ENCODE measurements at places on chromosomes 12 and 14.

DNA sequence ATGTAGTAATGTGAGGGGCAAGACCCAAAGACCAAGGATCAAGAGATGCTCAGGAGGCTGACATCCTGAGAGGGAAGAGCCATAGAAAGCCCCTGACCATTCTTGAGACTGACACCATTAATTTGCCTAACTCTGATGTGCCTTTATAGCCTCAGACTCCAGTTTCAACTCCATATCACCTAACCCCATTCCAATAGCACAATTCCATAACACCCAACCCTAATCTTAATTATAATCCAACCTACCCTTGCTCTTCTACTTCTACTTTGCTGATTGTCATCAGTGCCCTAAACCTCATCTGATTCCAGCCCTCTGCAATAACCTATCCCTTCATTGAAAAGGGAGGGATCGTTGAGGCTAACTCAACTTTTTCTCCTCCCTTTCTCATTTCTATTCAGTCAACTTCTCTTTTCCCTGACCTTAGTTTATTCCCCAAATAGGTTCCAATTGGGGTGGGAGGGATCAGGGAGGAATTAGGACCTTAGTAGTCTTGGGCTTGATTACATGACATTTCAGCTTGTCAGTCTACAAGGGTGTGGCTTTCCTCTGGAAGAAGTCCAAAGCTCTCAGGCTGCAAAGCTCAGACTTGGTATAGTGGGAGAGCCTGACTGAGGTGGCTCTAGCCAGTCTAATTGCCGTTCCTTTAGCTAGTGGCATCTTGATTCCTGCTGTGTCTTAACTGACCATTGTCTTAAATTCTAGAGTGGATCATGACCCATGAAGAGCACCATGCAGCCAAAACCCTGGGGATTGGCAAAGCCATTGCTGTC is 3.1 kb downstream of the PFKM start:
- no peak for DNase-seq

GRCh38 chr14:51929166-51929565 is 60.2 kb upstream of the RTRAF start:
- DNase-seq: no peak

DNA sequence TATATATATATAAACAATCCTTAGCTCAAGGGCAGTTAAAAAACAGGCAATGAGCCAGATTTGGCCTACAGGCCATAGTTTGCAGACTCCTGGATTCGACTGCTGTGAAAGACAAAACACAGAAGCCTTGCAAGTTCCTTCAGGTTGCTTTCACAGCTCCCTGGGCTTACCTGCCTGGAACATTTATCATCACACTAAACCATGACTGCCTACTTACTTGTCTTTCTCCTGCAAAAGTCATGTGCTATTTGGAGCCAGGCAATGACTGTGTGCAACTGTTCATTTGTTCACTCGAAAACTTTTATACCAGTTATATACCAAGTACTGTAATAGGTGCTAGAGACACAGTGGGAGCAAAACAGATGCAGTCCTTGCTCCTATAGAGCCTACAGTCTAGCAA is 2.2 kb upstream of the RPS6KA5 start:
- no peak for DNase-seq

DNA sequence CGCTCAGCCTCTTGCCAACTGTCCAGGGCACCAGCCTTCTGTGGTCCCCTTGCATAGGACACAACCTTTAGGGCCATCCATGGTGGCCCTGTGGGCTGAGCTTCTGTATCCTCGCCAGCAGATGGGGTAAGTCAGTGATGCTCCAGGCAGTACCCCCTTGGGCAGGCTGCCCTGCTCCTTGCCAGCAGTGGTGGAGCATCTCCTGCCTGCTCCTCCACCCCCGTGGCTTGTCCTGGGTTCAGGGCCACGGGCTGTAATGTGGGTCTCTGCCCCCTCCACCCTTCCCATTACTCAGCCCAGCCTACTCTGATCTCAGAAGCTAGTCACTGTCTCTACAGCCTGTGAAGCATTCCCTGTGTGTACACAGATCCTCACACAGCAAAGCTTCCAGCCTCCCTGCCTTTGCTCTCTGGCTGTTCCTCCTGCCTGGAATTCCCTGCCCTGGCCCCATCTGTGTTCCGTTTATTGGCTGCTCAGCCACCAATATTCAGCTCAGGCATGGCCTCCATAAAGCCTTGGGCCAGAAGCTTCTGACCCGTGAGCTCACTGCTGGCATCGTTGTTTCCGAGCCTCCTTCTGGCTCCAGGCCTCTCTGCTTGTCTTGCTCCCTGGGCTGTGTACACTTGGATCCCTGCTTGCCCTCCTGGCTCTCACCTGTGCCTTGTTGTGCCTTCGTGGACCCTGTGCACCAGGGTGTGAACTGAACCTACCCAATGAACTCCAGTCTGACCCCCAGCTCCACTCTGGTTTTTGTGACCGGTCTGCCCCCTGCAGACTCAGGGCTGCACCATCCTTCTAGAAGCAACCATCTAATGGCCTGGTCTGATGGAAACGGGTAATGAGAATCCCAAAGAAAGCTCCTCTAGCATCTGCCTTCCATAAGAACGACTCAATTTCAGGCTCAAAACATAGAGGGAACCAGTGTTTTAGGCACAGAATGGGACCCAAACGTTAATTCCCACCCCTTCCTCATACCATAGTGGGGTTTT is 177.0 kb upstream of the PRMT8 start:
- no peak for DNase-seq

DNA sequence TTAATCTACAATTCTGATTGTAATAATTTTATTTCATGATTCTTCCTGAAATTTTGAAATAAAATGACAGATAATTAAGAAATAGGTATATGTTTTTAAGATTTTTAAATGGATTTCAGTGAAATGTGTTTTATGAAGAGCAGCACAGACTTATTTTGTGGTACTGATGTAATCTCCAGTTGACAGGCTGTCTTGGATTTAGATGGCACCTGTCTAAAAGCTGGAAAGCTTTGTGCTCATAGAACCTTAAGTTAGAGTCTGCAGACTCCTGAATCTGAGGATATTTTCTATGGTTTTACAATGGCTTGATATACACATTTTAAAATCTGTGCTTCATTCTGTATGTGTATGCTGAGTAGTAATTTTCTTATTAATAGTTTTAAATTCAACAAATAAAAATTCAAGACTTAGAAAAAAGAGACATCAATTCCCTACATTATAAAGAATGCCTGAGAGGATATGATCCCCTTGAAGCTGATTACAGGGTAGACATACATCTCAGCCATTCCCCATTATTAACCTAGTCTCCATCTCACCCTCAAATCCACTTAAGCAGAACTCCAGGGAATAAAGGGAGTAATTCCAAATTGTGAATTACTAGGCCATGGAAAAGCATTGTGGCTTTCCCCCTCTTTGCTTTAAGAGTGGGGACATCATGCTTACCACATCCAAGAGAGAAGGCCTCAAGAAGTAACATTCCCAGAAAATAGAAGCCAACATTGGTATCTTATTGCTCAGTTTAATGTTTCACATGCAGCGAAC is 33.7 kb upstream of the ACSS3 start:
- no peak for DNase-seq

- no peak for DNase-seq
Measured at GRCh38 chr14:70350078-70350477, 9.4 kb downstream of the COX16 start.

GRCh38 chr12:45681465-45681864 is 48.0 kb upstream of the ARID2 start:
- DNase-seq: no peak

DNA sequence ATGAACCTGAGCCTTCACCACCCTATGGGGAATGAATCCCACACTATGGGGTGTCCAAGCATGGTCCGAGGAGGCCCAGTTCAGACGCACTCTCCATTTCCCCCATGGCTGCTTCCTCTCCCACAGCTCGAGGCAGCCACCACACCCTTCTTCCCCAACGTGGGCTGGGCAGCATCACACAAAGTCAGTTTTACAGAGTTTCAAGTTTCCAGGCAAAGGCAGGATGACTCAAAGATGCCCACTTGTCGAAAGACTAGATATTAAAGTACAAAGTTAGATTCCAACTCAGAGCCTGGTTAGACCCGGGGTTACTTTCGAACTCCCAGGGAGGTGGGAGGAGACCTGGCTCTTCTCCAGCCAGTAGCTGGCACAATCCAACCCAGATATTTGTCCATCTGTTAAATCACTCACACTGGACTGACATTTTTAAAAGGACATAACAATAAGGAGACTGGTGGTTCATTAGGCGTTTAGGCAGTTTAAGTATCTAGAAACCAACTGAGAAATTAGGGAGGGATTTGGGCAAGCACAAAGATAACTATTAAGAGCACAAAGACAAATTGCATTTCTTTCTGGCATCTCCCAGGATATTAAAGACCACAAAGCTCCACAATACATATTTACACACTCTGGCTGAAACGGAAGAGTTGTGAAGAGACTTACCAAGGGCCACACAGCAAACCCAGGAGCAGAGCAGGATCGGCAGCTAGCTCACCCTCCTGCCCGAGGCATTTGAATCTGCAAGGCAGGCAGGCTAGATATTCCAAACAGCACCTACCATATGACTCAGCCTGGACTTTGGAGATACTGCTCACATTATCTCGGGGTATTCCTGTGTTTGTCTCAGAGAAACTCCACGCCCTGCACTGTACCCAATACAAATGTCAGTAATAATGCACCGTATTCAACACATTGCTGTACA is 34.8 kb downstream of the TMCC3 start:
- DNase-seq: peak; percentile 75

- no peak for DNase-seq
Measured at GRCh38 chr12:80861641-80862378, 75.9 kb downstream of the LIN7A start.

- DNase-seq: no peak
Measured at GRCh38 chr14:104787736-104788135, 7.8 kb downstream of the AKT1 start.

DNA sequence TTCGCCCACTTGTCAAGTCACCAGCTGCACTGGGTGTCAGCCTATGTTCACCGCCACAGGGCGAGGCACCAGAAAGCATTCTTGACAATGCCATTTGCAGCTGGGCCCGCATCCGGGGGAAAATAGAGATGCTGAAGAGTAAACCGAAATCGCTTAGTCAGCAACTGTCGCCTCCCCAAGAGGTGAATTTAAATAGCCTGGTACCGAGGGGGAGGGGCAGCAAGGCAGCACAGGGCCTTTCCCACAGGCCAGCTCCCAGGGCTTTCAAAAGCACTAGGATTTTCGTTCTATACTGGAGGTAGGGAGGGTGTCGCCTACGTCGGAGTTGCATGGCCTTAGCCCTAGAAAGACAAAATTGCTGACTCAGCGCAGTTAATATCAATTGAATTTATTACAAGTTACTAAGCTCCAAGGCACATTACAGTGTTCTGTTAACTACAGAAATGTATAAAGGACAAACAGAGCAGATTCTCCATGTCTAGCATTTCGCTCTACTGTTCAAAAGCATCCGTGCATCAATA is 4.3 kb downstream of the IRF2BPL start:
- DNase-seq: no peak

GRCh38 chr14:58647777-58648176 is 10.0 kb downstream of the DACT1 start:
- DNase-seq: no peak

- DNase-seq: no peak
Measured at GRCh38 chr12:130796985-130797686, 41.9 kb downstream of the STX2 start.

- no peak for DNase-seq
Measured at GRCh38 chr12:64362721-64363305, 27.7 kb downstream of the C12orf56 start.

GRCh38 chr12:27817766-27818165 is 37.7 kb upstream of the MANSC4 start:
- DNase-seq: no peak

- DNase-seq: no peak
Measured at GRCh38 chr14:74208642-74209041, 30.6 kb upstream of the VSX2 start.

- DNase-seq: no peak
Measured at GRCh38 chr14:65128096-65128495, 25.8 kb upstream of the MAX start.

GRCh38 chr14:100062590-100062989 is 2.6 kb upstream of the EVL start:
- no peak for DNase-seq

- DNase-seq: no peak
Measured at GRCh38 chr12:108728820-108729611, 2.3 kb downstream of the CORO1C start.

DNA sequence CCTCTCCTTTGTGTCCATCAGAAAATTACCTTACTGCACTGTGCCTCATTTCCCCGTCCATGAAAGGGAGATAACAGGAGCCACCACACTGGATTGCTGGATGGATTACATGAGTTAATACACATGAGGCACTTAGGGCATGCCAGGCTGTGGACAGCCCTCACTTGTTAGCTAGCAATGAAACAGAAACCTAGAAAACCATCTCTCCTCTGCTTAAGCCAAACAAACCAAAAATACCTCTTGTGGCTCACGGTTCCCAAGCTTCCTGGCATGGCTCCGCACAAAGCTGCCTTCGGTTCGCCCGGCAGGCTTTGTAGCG is 660 bp upstream of the HCFC2 start:
- DNase-seq: no peak

DNA sequence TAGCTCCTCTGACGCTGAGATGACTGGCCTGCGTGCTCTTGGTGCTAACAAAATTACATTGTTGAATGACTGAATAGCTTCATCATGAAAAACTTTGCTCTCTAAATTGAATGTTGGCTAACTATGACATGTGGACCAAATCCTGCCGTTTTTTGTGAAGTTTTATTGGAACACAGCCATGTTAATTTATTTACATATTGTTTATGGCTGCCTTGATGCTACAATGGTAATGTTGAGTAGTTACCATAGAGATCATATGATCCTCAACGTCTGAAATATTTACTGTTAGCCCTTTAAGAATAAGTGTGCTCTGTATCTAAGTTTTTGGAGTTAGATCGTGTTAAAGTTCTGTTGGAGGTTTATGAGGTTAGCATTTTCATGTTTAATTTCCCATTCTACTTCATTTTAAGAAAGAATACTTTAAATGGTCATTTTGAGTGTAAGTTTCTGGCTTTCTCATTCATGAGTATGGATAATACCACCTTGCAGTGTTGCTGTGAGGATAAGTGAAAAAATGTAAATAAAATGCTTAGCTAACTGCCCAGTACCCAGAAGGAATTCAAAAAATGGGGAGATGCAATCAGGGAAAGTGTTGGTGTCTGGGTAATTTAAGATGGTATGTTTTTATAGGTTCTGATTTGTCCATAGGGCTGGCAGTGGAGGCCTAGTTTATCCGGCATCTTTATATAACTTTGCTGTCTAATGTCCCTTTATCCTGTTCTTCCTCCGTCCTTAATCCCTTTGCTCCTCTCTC is 35.3 kb downstream of the NUBPL start:
- no peak for DNase-seq

GRCh38 chr12:5094986-5095385 is 51.3 kb downstream of the KCNA5 start:
- no peak for DNase-seq

Data from kidney epithelial cell (primary cell).